Hematopoietic multipotent progenitor cell treated with erythropoietin and hydrocortisone succinate and interleukin-3 and kit ligand, for 15 days (in vitro differentiated cells): ENCODE measurements at places on chromosomes 13 and 19.

GRCh38 chr13:28534210-28534609 lies 39.3 kb upstream of the FLT1 start:
- no peak for DNase-seq

DNA sequence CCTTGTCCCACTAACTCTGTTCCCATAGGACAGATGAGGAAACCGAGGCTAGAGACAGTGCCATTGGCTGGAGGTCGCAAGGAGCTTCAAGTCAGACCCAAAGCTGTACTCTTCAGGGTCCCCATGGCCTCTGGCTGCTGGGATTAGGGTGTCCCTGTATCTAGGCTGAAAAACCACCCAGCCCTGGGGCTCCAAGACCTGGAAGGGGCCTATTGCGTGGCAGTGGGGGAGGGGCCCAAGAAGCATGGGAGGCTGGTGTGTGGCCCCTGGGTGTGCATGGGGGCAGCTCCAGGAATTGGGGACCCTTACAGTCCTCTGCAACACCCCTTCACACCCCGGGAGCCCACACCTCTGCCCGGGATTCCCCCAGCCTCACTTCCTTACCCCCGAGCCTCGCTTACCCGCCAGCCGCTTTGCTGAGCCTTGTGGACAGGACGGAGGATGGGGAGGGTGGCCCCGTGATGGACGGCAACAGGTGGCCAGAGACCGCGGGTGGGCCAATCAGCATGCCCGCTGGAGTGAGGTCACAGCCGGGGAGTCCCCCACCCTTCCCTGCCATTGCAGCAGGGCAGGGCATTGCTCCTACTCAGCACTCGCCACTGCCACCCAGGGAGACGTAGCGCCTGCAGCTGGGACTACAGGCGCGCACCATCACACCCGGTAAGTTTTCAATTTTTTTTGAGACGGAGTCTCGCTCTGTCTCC lies at the start of gene JSRP1:
JSRP1 (minus strand) TSS at position 436 of the 704 bp plus-strand sequence. CDS start 1,103 bp downstream, outside the sequence.
- no peak for DNase-seq

- no peak for DNase-seq
Measured at GRCh38 chr13:77065461-77066147, 38.6 kb upstream of the FBXL3 start.

DNA sequence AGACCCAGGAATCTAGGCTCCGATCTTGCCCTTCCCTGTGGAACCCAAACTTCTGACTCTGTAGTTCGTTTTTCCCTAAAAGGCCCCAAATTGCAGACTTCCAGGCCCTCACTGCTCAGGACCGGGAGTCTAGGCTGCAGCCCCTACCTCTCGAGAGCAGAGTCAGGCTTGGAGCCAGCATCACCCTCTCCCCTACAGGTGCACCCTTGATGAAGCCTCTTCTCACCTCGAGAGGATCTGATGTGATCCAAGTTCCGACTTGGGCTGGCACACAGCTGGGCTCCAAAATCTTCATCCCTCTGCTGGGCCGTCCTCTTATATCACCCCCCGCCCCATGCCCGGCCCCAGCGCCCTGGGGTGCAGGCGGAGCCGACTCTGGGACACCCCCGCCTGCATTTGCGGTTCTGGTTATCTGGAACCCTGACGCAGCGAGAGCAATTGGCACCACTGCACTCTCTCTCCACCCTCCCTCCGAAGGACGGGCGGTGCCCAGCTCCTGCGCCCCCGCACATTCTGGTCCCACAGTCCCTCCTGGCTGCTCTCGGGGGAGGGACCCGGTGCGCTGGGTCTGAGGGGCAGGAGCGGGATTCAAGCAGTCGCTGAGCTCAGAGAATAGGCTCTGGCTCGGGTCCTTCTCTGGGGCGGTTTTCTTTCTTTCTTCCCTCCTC lies at the start of gene KLK7:
KLK7 (minus strand) TSS at position 293 of the 668 bp plus-strand sequence. CDS start 1,518 bp downstream, outside the sequence.
- DNase-seq, result no peak

GRCh38 chr13:28299916-28300315 lies 161.6 kb downstream of the PAN3 start:
- no peak for DNase-seq
